Ecto neural progenitor cell (in vitro differentiated cells): ENCODE measurements at places on chromosomes 7 and 10.

- no peak for DNase-seq
These were observed 41.5 kb downstream of the ARHGAP19 start for GRCh38 chr10:97250952-97251351.

DNA sequence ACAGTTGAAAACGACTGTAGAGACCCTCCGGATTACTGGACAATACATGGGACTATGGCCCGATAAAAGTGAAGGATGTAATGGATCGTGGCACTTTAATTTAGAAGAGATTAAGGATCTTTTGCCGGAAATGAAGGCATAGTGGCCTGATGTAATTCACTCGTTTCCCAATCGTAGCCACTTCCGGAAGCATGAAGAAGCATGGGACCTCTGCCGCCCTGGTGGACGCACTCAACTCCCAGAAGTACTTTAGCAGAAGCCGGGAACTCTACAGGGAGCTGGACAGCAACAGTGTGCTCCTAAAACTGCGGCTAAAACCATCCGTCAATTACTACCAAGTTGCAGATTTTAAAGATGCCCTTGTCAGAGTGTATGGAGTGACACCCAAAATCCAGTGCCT is 59.6 kb upstream of the NUPR2 start:
- DNase-seq, result no peak

DNA sequence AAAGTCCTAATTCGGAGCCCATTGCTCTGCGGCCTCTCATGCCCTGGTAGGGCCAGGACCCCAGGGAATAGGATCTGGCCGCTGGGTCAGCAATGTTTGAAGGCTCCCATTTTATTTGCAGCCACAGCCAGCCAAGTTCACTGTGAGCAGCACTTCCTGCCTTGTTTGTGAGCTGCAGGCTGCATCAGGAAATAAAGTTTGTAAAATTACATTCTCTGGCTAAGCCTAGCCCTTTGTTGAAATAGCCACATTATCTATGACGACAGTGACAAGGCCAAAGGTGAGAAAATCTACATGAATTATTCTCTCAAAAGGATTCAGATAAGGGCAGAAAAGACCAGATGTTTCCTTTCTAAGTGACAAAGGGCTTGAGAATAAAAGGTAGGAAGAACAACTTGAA is 23.7 kb upstream of the ITGB1 start:
- no peak for DNase-seq

DNA sequence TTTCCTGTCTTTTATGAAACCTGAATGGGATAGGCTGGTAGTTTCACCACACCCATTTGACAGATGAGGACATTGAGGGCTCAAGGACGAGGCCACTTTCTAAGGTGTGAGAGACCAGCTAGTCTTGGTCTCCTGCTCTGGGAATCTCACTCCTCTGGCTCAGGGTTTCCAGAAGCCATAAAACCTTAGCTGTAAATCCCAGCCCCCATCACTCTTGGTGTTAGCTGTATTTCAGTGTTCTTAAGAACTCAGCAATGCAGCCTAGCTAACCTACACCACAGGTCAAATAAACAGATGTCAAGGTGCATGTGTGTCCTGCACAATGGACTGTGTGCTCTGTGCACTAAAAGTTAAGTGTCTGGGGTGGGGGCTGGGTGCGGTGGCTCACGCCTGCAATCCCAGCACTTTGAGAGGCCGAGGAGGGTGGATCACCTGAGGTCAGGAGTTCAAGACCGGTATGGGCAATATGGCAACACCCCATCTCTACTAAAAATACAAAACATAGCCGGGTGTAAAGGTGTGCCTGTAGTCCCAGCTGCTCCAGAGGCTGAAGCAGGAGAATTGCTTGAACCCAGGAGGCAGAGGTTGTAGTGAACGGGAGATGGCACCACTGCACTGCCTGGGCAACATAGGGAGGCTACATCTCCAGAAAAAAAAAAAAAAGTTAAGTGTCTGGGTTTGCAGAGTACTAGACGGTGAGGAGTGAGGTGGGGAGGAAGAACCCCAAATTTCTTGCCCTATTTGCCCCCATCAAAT is 567 bp upstream of the EPO start:
- no peak for DNase-seq
